ENCODE measurements at places on chromosomes 7 and 10.

- peak; percentile 34 for DNase-seq
Measured at GRCh38 chr7:111990643-111991042, 215.6 kb downstream of the DOCK4 start.

GRCh38 chr7:84971360-84971759 is 215.5 kb downstream of the SEMA3D start:
- no peak for DNase-seq

GRCh38 chr7:35969066-35969465 is 168.2 kb downstream of the SEPTIN7 start:
- DNase-seq: no peak

- DNase-seq: peak; percentile 32
Measured at GRCh38 chr10:110651044-110651958, 7.2 kb downstream of the RBM20 start.

GRCh38 chr10:3398825-3399646 is 226.5 kb upstream of the PITRM1 start:
- no peak for DNase-seq

All from right kidney (tissue), 9 donors.